ENCODE measurements at places on chromosomes 12 and 14.

- no peak for DNase-seq
Measured at GRCh38 chr12:107283652-107284051, 190.3 kb upstream of the CRY1 start.

- no peak for DNase-seq
Measured at GRCh38 chr12:9809338-9809737, 17.9 kb upstream of the KLRF1 start.

- no peak for DNase-seq
Measured at GRCh38 chr12:38759621-38760020, 145.8 kb downstream of the CPNE8 start.

DNA sequence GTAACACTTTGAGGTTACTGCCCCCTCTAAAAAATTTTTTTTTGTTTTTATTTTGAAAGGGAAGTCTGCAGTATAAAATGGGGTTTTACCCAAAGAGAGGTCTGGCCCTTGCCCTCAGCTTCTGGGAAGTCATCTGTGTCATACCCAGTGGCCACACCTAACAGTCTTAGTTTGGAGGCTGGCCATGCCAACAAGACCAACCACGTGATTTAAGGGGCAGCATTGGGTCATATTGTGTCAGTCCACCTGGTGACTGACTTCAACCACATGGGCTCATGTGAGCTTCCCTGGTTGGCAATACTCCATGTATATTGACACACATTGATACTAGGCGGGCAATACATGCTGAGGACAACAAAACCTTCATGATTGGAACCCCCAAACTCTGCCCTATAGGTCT lies 173.9 kb downstream of the GXYLT1 start:
- no peak for DNase-seq

DNA sequence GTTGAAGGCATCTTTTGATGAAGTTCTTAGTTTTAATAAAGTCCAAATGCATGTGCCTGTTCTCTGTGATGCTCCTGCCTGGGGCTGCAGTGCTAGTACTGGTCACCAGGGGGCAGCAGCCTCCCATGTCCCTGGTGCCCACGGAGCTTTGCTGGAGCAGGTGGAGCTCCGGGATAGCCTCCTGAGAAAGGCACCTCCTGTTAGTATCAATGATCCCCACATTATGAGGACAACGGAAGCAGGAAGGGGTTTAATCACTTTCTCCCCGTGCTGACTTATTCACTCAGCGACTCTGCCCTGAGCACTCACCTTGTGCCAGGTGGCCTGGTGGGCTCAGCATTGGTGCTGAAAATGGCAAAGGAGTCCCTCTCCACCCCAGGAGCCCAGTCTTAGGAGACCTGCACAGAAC lies 123.0 kb upstream of the PZP start:
- DNase-seq, result peak; percentile 65

DNA sequence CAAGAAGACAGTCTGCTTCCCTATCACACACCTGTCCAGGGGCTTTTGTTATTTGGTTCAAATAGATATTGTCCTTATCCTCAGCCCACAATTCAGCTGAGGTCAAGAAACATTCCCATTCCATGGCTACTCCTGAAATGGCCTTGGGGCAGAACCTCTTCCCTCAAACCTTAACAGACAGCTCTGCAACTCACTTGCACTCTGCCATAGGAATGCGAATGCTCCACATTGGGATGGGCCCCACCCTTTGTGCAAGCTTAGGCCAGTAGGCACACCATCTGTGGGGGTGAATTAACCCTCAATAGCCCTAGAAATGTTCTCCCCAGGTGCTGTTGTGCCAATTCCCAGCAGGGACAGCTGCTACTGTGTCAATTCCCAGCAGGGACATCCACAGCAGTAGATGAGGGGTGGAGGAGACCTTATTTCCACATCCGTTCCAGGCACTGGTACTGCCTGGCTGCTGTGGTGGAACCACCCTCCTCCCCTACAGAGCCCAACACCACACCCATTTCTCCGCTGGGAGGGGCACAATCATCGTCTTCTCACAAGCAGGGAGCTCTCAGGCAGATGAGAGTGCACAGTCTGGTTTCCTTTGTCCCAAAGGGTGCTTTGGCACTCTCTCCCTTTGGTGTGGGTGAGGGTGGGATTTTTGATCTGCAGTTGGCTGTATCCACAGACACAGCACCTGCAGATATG lies 42.3 kb upstream of the GLIPR1 start:
- no peak for DNase-seq

DNA sequence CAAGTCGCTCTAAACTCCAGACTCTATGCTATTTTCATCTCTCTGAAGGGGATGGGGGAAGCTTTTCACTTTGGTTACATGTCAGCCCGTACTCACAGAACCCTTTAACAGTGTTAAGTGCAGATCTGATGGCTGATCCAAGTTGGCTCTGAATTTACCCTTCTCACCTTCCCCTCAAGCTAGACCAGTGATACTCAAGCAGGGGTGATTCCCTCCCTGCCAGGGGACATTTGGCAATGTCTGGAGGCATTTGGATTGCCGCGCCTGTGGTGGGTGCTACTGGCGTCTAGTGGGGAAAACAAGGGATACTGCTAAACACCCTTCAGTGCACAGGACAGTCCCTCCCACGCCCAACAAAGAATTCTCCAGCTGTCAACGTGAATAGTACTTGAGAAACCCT lies 6.0 kb upstream of the TEX52 start:
- no peak for DNase-seq

GRCh38 chr14:101072531-101072930 lies 169.0 kb upstream of the RTL1 start:
- no peak for DNase-seq

- no peak for DNase-seq
Measured at GRCh38 chr12:499837-500458, 40.2 kb downstream of the B4GALNT3 start.

GRCh38 chr12:80986224-80986623 lies 48.5 kb upstream of the LIN7A start:
- DNase-seq, result peak; percentile 2

DNA sequence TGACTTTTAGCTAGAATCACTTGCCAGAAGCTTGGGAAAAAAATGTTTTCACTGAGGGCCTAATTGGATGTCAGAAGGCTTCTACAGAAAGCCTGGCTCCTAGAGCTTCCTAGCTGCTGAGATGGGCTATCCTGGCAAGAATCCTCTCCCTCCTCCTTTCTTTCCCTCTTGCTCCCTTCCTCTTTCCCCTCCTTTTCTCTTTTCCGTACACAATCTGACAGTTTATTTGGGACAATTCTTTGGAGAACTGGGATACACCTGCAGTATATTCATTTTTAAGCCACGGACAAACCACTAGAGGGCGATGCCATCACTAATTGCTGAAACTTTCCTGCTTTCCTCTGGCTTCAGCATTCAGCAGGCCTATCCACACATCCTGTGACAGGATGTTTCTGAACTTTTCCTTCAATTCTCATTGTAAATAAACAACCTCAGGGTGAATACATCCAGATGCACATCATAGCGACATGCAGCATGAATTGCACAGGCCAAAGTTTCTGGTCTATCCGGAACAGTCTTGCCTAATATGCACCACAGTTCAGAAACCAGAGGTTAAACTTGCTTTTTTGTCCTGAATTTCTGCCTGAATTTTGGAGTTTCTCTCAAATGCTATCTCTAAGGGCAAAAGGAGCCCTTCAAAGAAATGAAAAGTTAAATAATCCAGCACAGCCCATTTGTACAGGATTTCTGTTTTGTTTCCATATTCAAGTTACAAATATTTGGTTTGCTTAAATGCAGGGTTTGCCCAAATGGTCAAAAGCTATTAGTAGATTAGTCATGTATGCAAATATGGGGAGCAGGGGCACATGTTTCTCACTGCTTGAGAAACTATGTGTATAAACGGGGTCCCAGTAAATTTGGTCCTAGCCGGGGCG lies 142.8 kb downstream of the PAWR start:
- peak; percentile 87 for DNase-seq

DNA sequence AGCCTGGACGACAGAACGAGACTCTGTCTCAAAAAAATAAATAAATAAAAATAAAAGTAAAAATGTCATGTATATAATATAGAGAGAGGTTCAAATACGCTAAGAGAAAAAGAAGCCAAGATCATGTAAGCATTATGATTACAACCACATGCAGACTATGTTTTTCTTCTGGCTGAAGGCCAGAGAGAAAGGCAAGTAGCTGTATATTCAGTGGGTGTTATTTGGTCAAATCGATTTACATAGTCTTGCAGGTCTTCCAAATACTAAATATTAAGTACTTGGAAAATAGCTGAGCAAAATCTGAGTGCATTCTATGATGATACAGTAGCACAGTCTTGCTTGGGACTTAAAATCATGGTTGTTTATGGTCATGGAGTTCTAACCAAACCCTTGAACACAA lies 758.0 kb downstream of the DIO2 start:
- peak; percentile 4 for DNase-seq

DNA sequence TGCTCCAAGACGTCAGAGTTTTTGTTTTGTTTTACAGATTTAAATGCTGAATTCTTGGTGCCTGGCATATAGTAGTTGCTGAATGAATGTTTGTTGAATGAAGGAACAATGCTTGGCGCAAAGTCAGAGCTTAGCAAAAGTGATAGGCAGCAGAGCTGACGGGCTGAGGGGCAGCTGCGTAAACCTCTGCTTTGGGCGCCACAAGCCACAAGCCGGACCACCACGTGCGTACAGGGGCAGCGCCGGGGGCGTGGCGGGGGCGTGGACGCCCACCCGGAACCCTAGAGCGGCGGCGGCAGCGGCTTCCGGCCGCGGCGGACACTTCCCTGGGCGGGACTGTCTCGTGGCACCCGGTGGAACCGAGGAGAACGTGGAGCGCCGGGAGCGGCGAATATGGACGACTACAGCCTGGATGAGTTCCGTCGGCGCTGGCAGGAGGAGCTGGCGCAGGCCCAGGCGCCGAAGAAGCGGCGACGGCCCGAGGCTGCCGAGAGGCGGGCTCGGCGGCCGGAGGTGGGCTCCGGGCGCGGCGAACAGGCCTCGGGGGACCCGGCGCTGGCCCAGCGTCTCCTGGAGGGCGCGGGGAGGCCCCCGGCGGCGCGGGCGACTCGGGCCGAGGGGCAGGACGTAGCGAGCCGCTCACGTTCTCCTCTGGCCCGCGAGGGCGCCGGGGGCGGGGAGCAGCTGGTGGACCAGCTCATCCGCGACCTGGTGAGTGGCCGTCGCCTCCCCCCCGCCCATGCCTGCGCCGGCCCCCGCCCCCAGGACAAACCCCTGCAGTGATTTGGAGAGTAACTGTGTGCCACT lies at the start of gene FBXW8:
Gene FBXW8 (plus strand): TSS at position 306 of the 807 bp plus-strand sequence. CDS start 88 bp downstream, at position 394.
- DNase-seq, result peak; percentile 82

- DNase-seq, result peak; percentile 81
Measured at GRCh38 chr12:27511031-27511722, 12.8 kb upstream of the PPFIBP1 start.

DNA sequence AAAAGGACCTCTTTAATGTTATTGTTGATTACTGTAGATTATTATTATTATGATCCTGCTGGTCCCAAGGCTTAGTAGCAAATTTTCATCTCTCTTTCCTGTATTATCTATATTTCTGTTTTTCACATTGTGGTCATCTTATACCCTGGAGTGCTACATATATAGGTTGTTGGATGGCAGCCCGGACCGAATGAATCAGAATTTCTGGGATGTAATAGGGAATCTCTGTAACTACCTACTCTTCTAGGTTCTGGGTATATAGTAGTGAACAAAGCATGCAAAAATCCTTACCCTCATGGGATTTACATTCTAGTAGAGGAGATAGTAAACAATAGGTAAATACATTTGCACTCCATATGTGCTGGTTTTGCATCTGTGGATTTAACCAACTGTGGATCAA lies 31.4 kb downstream of the NUBPL start:
- DNase-seq, result peak; percentile 31

GRCh38 chr12:88298761-88299242 lies 156.7 kb downstream of the TMTC3 start:
- peak; percentile 82 for DNase-seq

DNA sequence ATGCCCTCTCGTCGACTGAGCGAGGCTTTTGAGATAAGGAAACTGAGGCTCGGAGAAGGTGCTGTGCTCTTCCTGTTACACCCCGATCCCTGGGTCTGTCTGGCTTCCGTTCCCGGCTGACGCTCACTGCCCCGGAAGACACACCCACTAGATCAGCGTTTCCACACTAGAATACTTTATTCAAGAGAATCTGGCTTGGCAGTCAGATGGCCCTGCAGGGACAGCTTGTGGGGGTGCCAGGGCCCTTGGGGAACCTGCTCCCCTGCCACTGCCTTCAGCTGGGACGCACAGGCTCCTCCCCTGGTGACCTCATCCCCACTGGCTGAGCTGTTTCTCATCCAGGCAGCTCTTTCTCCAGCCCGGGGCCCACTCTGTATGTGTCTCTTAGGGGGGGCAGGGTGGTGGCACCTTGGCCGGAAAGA lies 13.7 kb downstream of the PGF start:
- peak; percentile 54 for DNase-seq

DNA sequence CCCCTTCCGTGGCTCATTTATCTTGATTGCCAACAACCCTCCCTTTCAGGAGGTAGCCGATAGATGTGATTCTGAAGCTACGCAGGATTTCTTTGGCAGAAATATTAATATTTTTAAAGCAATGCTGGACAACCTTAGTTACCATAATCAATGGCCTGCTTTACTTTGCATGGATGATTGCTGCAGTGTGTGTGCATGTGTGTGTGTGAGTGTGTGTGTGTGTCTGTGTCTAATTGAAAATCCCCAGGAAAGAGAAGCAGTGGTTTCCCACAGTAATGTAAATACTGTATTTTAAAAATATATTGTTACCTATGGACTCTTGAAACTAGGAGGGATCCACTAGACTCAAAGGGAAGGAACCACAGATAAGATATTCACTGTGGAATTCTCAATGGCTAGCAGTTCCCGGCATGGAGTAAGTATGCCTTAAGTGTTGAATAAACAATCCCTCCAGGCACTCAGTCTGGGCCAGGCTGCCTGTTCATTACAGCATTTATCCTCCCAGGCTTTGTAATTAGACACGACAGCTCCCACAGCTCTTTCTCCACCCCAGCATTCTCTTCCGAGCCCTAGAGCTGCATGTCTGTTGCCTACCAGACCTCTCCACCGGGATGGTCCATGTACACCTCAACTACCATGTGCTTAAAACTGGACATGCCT lies 22.5 kb upstream of the C14orf132 start:
- no peak for DNase-seq

GRCh38 chr12:124231980-124232653 lies 62.8 kb upstream of the RFLNA start:
- DNase-seq, result no peak

DNA sequence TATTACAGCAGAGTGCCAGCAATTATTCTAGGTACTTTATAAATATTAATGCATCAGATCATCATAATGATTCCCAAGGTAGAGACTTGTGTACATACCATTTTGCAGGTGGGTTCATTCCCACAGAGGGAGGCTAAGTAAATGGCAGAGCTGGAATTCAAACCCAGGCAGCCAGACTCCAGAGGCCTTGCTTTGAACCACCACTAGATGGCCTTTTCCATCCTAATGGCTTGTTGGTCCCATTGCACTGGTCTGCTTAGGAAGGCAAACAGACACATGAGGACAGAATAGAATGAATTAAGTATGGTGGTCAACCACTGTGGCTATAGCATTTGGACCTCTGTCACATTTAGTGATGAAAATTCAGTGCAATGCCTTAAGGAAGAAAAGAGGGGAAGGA lies 158.7 kb downstream of the METTL25 start:
- DNase-seq, result peak; percentile 18

GRCh38 chr12:2336409-2336829 lies 283.6 kb downstream of the CACNA1C start:
- peak; percentile 93 for DNase-seq

Measured in cardiac fibroblast (primary cell).